ENCODE measurements at places on chromosomes 11 and 22.

GRCh38 chr11:5712507-5712906 is 22.9 kb downstream of the TRIM22 start:
- peaks cover 38% of the 10 kb centered on the region for H3K36me3 ChIP-seq
- H3K4me3 ChIP-seq = no peak overlapping the region
- H3K27ac ChIP-seq = no peak overlapping the region

- H3K27ac ChIP-seq = peak overlapping the region; percentile 72
- H3K36me3 ChIP-seq = peaks cover 51% of the 10 kb centered on the region
- peak overlapping the region; percentile 68 for H3K4me3 ChIP-seq
- no peak for DNase-seq
These were observed 3.8 kb upstream of the PYGM start for GRCh38 chr11:64763526-64764039.

- no peak overlapping the region for H3K4me3 ChIP-seq
- H3K36me3 ChIP-seq = no peaks in the 10 kb centered on the region
- peaks cover 2% of the 10 kb centered on the region for H3K27me3 ChIP-seq
- H3K4me1 ChIP-seq = no peaks in the 10 kb centered on the region
- DNase-seq = no peak
These were observed 60.3 kb downstream of the CECR2 start for GRCh38 chr22:17429516-17429915.

GRCh38 chr11:42003801-42004200 is 544.3 kb upstream of the LRRC4C start:
- H3K4me3 ChIP-seq = no peak overlapping the region
- H3K36me3 ChIP-seq = no peaks in the 10 kb centered on the region
- H3K4me1 ChIP-seq = no peaks in the 10 kb centered on the region
- DNase-seq = no peak
- H3K27me3 ChIP-seq = no peaks in the 10 kb centered on the region
- H3K27ac ChIP-seq = no peak overlapping the region

DNA sequence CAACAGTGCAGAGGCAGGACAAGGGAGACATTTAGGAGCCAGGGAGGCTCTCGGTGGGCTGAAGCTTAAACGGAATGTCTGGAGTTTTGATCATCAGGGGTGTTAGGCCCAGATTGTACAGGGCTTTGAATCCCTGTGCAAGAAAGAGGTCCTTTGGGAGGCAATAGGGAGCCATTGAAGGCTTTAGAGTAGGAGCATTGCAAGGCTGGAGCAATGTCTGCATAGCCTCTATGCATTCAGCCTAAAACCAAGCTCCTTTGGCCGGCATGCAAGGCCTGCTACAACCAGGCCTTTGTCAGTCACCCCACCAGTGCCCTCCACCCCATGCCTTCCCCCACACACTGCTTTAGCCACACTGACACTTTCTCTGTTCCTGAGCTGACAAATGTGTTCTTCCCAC is 47.4 kb upstream of the FGF3 start:
- no peak overlapping the region for H3K27ac ChIP-seq
- no peak for DNase-seq
- H3K27me3 ChIP-seq = no peaks in the 10 kb centered on the region
- no peak overlapping the region for H3K4me3 ChIP-seq
- H3K4me1 ChIP-seq = no peaks in the 10 kb centered on the region

- H3K4me3 ChIP-seq = no peak overlapping the region
- H3K27me3 ChIP-seq = peaks cover 31% of the 10 kb centered on the region
- no peaks in the 10 kb centered on the region for H3K36me3 ChIP-seq
- peaks cover 18% of the 10 kb centered on the region for H3K4me1 ChIP-seq
- no peak for DNase-seq
- H3K27ac ChIP-seq = no peak overlapping the region
These were observed 915 bp downstream of the FEZ1 start for GRCh38 chr11:125494974-125495725.

DNA sequence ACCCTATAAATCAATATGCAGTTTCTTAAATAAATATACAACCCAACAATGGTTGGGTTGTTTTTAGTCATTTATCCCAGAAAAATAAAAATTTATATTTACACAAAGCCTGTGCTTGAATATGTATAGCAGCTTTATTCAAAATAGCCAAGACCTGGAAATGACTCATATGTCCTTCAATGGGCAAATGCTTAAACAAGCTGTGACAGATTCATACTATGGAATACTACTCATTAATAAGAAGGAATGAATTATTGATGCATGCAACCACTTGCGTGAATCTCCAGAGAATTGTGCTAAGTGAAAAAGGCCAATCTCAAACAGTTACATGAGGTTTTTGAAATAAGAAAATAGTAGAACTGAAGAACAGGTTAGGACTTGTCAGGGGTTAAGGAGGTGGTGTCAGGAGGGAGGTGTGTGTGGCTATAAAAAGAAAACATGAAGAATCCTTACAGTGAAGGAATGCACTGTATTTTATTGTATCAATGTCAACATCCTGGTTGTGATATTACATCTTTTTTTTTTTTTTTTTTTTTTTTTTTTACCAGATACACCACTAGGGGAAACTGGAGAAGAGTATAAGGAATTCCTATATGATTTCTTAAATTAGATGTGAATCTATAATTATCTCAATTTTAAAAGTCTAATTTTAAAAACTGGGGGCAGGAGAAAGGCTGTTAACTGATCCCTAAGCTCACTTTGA is 82.4 kb upstream of the CD44 start:
- no peak overlapping the region for H3K27ac ChIP-seq
- H3K4me3 ChIP-seq = no peak overlapping the region
- peaks cover 18% of the 10 kb centered on the region for H3K4me1 ChIP-seq
- no peaks in the 10 kb centered on the region for H3K27me3 ChIP-seq

- H3K27me3 ChIP-seq = no peaks in the 10 kb centered on the region
- peaks cover 24% of the 10 kb centered on the region for H3K36me3 ChIP-seq
- no peak overlapping the region for H3K27ac ChIP-seq
- no peaks in the 10 kb centered on the region for H3K4me1 ChIP-seq
- DNase-seq = no peak
These were observed 29.4 kb upstream of the GRIK4 start for GRCh38 chr11:120482149-120482548.

- no peaks in the 10 kb centered on the region for H3K4me1 ChIP-seq
- no peak for DNase-seq
- H3K27me3 ChIP-seq = no peaks in the 10 kb centered on the region
- H3K4me3 ChIP-seq = no peak overlapping the region
- no peak overlapping the region for H3K27ac ChIP-seq
These were observed 20.8 kb downstream of the CSNK2A3 start for GRCh38 chr11:11332141-11332710.

DNA sequence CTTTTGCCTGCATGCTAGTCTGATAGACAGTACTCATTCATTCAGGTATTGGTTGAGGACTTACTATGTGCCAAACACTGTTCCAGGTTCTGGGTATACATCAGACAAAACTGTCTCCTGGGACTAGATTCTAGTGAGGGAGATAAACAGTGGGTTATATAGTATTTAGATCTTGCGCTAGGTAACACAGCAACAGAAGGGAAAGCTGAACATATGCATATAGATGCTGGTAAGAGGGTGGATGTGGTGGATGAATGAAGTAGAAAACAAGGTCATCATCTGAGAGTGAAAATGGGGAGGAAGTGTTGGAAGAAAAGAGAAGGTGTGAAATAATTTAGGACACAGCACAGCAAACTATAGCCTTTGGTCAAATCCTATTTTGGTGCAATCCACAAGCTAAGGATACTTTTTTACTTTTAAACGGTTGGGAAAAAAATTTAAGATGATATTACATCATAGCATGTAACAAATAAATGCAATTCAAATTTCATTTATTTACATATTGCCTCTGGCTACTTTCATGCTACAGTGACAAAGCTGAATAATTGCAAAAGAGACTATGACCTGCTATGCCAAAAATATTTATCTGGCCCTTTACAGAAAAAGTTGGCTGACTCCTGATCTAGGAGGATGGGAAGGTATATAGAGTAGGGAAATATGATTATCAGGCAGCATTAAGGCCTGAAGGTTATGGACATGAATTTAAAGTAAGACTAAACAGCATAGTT is 7.1 kb upstream of the TMEM9B start:
- no peak for DNase-seq
- H3K4me1 ChIP-seq = no peaks in the 10 kb centered on the region
- H3K27ac ChIP-seq = no peak overlapping the region
- no peaks in the 10 kb centered on the region for H3K27me3 ChIP-seq

DNA sequence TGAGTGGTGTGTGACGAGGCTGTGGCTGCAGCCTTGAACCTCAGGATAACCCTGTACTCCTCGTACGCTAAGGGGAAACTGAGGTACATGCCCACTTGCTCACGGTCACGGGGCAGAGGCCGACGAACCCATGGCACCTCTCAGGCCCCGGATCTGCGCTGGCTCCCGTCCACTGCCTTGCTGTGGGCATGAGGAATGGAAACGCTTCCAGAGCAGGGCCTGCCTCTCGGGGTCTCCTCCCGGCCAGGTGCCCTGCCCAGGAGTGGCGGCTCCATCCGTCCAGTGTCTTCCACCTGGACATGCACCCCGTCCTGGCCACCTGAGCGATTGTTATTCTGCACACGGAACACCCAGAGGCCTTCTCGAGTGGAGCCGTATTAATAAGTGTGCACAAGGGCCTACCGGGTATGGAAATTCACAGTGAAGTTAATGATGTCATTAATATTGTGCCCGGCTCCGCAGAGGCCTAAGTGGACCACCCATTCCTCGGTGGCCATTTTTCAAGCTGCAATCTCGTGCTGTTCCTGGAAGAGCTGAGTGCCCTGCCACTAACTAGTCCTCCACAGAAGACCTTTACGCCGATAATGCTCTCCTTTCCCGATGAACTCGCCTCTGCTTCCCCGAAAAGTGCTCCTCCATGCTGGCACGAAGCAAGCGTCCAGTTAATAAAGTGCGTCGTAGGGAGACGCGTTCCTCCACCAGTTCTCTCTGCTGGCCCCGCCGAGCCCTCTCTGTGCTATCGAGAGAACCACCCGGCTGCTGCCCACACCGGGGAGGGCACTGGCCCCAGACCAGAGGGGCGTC is 927.9 kb downstream of the BRD1 start:
- H3K4me3 ChIP-seq = no peak overlapping the region
- H3K4me1 ChIP-seq = no peaks in the 10 kb centered on the region
- H3K36me3 ChIP-seq = no peaks in the 10 kb centered on the region
- H3K27ac ChIP-seq = no peak overlapping the region
- no peak for DNase-seq

DNA sequence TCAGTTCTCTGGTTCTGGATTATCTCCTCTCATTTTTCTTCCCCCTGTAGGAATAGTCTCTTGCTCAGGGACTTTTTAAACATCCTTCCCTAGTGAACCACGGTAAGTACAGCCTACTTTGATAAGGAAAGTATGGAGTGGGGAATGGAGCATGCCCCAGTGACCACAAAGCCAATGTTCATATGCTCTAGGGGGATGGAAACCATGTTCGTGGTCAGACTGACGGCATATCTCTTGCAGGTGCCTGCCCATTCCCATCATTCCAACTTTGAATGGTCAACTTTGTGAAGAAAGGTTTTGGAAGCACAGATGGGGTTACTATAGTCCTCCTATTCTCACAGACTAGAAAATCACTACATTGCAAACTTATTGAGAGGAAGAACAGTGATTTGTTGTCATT is 332.5 kb upstream of the NCAM1 start:
- H3K27ac ChIP-seq = no peak overlapping the region
- H3K36me3 ChIP-seq = no peaks in the 10 kb centered on the region
- H3K27me3 ChIP-seq = no peaks in the 10 kb centered on the region
- no peaks in the 10 kb centered on the region for H3K4me1 ChIP-seq
- no peak for DNase-seq

- peak overlapping the region; percentile 32 for H3K4me3 ChIP-seq
- H3K4me1 ChIP-seq = peaks cover 89% of the 10 kb centered on the region
- H3K27me3 ChIP-seq = no peaks in the 10 kb centered on the region
- DNase-seq = no peak
- peak overlapping the region; percentile 72 for H3K27ac ChIP-seq
These were observed 3.1 kb upstream of the PYGM start for GRCh38 chr11:64762674-64763525.

DNA sequence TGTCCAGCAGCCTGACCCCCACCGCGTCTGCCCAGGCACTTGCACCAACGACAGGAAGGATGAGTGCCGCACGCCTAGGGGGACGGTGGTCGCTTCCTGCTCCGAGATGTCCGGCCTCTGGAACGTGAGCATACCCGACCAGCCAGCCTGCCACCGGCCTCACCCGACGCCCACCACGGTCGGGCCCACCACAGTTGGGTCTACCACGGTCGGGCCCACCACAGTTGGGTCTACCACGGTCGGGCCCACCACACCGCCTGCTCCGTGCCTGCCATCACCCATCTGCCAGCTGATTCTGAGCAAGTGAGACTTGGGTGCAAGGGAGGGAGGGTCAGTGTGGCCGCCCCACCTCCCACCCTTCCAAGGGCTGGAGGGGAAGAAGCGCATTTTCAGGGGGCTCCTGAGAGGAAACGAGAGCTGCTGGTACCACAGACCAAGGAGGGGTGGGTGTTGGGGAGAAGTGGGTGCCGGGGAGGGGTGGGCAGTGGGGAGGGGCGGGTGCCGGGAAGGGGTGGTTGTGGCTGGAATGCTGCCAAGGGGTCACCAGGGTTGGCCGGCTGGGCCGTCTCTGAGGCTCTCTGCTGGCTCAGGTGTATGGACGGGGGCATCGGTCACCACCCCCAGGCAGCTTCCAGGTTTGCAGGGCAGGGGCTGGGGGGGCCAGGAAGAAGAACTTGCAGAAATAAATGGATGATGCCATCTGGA is 27.7 kb upstream of the MUC5B start:
- H3K4me3 ChIP-seq = no peak overlapping the region
- no peak overlapping the region for H3K27ac ChIP-seq
- H3K4me1 ChIP-seq = no peaks in the 10 kb centered on the region
- no peaks in the 10 kb centered on the region for H3K36me3 ChIP-seq

DNA sequence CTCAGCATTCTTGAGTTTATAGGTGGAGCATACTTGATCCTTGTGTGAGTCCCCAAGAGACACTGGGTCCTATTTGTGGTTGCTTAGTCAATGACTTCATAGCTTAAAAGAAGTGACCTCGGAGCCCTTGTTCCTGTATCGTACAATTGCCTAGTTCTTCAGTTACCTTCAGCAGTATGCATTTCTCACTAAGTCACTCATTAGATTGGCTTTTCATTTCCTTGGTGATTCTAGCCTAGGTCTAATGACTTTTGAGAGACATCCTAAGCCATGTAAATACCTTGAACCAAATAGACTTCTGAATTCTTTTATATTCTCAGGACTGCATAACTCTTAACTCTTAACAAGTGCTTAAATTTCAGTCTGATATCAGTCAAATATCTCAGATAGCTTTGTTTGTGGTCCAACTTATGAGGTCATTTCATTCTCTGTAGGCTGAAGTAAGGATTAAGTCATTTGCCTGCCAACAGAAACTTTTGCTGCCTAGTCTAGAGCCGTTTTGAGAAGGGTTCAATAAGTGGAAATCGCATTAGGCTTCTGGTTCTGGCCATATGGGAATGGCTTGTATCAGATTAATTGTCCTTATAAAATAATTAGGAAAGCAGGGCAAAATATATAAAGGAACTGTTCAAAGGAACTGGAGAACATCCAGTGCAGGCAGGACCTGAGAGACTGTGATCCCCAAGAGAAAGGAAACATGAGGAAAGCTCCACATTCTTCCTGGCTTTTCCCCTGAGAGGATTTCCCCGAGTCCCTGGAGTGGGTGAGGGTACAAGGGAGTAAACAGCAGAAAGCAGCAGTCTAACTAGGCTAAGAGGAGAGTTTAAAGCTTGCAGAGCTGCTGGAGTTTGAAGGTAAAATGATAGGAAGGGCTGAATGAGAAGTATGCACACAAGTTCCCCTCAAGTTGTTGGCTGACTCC is 39.9 kb downstream of the TRAF6 start:
- DNase-seq = no peak
- H3K27me3 ChIP-seq = no peaks in the 10 kb centered on the region
- H3K4me3 ChIP-seq = no peak overlapping the region
- no peaks in the 10 kb centered on the region for H3K36me3 ChIP-seq

- DNase-seq = no peak
- peaks cover 2% of the 10 kb centered on the region for H3K36me3 ChIP-seq
These were observed 35.4 kb downstream of the KCNQ1OT1 start for GRCh38 chr11:2664376-2664775.
